Activated CD8-positive, alpha-beta memory T cell treated with anti-CD3 and anti-CD28 coated beads for 4 hours (primary cell): ENCODE measurements at places on chromosomes 13 and 19.
A peak's percentile ranks its signal among the peaks of the same experiment; 100 is the strongest.

DNA sequence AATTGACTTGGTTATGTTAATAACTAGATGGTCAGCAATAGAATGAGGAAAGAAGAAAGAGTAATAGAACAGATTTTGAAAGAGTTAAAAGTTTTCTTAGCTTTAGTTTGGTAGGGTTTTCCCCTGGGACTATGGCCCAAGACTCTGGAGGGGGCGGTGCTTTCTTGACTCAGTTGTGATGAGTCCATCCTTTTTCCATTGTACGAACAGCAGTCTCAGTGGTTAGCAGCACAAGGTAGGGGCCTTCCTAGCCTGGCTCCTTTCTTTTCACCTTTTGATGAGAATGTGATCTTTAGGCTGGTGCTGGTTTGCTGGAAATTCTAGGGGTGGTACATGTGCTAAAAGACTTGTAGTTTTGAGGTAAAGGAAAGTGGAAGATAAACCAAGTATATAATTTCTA, 38.8 kb downstream of the ZNF506 start:
- DNase-seq, result no peak

- DNase-seq, result no peak
Measured at GRCh38 chr13:51865838-51866237, 4.1 kb downstream of the CCDC70 start.

DNA sequence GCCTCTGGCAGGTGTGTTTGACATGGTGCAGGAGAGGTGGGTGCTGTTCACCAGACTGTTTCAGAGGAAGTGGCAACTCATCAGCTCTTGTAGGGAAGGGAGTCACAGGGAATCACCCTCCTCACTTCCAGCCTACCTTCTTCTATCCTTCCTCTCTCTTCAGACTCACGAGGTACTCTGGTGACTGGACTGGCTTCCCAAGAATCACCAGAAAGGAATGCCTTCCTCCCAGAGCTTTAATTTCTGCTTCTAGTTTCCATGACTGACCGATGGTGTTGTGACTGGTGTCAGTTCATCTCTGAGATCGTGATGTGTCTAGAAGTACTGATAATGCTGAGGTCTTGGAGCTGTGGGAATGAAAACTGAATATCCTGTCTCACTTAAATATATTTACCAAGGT, 247.3 kb downstream of the KCTD12 start:
- no peak for DNase-seq

DNA sequence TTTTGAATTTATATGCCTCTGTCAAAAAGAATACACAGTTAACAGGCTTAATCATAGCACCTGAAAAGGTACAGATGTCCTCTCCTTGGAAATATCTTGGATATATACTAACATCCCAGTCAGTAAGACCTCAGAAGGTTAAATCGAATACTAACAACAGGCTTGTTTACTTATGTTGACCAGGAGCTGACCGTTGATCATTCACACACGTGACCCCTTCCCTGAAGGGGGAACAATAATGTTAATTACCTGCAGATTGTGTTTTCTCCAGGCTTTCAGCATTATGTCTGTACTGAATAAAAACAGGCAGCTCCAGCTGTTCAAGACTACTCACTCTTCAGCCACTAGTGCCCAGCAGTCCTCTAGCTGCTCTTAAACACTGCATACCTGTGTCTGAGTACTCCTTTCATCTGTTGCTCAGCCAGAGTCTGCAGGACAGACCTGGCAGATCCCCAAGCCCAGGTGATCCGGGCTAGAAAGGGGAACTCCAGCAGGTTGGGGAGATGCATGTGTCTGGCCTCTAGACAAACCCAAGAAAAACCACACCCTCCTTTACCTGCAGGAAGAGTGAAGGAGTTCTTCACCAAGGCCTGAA, 163.9 kb downstream of the RNF17 start:
- no peak for DNase-seq

GRCh38 chr19:36963280-36963679, 47.1 kb downstream of the ZNF568 start:
- no peak for DNase-seq

- no peak for DNase-seq
Measured at GRCh38 chr19:50797781-50798658, 7.8 kb downstream of the ACP4 start.

DNA sequence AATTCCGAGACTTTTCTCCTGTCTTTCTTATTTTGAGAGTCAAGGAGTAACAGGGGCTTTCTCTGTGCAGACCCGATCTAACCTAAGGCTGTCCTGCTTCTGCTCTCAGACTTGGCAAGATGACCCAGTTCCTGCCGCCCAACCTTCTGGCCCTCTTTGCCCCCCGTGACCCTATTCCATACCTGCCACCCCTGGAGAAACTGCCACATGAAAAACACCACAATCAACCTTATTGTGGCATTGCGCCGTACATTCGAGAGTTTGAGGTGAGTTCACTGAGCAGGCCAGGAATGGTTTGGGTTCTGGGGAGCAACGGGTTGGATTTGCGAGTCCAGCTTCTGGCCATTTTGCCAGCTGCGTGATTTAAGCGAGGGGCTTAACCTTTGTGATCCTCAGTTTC, 1.0 kb downstream of the SNRNP70 start:
- no peak for DNase-seq

GRCh38 chr19:47754206-47755064, 9.1 kb downstream of the NOP53 start:
- no peak for DNase-seq

DNA sequence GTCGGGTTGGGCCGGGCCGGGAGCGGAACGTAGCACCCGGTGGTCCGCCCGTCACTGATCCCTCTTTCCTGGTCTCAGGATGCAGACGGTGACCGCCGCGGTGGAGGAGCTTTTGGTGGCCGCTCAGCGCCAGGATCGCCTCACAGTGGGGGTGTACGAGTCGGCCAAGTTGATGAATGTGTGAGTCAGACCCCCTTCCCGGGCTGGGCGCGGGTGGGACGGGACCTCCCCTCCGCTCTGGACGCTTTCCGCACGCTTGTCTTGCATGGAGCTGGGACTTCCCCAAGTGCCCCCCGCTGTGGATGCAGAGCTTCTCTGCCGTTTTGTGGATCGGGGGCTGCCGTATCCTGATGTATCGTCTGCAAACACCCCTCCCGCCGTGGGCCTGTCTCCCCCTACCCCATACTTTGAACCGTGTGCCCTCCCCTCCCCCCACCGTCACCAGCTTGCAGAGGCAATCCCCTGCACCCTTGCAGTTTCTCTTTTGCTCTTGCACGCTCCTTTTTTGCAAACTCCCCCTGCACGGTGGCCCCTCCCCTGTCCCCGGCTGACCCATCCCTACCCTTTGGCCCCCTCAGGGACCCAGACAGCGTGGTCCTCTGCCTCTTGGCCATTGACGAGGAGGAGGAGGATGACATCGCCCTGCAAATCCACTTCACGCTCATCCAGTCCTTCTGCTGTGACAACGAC, 669 bp downstream of the GADD45B start:
- DNase-seq, result peak; percentile 54

DNA sequence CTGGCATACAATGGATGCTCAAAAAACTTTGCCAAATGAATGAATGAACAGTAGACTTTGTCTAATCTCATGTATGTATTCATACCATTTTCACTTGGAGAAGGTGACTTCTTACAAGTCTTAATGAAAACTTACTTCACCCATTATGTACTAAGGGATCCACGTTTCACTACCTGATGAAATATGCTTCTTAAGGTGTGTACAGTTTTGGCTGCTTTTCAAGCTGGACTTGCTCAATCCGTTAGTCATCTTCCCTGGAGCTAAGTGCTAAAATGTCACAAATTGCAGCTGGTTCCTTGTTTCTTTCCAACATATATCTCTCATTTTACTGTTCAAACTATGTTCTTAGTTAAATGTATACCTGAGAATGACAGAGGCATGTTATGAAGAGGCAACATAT, 4.2 kb upstream of the CCNA1 start:
- no peak for DNase-seq
